ENCODE measurements at places on chromosomes 6 and 20.

- DNase-seq, result no peak
Measured at GRCh38 chr20:547394-547793, 3.8 kb upstream of the CSNK2A1 start.

DNA sequence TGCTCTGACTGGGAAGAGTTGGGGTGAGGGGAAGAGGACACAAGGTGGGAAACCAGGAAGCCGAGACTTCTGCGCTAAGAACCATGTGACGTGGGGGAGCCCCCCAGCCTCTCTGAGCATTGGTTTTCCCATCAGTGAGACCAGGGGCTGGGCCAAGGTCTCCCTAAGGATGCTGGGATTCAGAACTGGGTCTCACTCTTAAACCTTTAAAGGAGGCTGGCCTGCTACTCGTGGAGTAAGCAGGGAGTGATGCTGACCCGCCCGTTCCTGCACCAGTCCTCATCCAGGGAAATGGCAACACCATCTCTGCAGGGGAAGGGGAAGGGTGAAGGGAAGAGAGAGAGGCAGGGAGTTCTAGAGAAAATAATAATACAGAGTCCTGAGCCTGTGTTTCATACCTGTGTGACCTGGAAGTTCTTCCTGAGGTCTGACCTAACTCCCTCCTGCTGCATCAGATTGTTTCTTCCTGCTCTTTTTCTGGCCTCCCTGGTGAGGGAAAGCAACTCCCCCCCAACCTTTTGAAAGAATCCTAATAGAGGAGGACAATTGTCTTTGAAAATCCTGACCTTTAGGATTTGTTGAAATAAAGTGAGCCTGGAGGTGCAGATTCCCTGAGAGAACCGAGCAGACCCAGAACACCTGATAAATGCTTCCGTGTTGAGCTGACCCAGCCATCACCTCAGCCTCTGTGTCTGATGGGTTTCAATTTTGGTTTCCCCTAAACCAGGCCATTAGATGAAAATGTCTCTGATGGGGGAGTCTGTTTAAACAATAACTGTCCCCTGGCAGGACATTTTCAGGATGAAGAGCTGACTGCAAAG lies 3.0 kb upstream of the GRM4 start:
- DNase-seq, result no peak

DNA sequence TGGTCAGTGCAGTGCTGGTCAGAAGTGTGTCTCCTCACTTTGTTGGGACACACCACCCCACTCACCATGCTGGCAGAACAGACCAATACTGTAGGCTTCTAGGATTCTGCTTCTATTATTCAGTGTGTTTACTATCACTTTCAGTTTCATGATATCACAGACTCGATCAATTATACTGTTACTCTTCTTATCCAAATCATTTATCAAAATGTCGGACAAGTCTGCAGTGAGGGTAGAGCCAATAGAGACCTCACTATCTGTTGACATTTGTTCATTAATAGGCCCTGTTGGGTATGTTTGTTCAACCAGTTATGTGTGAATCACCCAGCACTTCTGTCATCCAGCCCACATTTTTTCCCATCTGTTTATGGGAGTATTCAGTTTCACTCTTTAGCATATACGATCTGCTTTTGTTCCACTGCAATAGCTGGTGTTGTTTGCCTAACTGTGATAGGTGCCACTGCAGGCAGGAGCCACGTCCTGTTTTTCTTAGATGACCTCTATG lies 140.1 kb downstream of the NRN1 start:
- DNase-seq, result no peak

GRCh38 chr6:90322976-90323474 lies 26.4 kb upstream of the BACH2 start:
- DNase-seq, result no peak

DNA sequence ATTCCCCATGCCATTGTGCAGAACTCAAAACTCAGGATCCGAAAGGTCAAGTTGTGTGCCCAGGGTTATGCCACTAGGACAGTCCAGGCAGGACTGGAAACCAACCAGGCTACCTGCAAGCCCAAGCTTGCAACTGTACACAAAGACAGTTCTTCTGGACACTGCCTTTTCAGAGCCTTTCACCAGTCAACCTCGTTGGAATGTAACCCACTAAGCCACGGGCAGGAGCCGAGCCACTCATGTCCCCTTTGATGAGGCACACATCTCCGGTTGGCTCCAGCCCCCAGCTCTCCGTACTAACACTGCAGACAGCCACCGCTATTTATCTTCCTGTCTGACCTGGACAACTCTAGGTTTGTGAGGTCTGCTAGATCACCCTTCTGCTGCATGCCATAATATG lies 62.5 kb downstream of the BMP7 start:
- no peak for DNase-seq

DNA sequence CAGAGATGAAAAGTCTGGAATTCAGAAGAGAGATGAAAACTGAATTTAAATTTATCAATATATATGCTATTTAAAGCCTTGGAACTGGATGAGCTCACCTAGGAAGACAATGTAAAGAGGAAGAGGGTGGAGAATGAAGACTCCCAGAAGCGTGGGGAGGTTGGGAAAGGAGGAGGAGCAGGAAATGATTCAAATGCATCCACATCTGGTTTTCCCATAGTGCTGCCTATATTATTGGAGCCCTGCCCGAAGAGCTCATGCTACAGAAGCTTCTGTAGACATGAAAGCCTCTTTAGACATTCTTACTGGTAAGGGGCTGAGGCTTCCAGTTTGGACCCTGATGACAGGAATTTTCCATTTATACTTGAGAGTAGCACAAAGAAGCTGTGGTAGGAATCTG lies 19.2 kb downstream of the PDE7B start:
- no peak for DNase-seq

GRCh38 chr6:56407883-56408410 lies 160.6 kb upstream of the COL21A1 start:
- no peak for DNase-seq
